ENCODE measurements at places on chromosomes 4 and X.

DNA sequence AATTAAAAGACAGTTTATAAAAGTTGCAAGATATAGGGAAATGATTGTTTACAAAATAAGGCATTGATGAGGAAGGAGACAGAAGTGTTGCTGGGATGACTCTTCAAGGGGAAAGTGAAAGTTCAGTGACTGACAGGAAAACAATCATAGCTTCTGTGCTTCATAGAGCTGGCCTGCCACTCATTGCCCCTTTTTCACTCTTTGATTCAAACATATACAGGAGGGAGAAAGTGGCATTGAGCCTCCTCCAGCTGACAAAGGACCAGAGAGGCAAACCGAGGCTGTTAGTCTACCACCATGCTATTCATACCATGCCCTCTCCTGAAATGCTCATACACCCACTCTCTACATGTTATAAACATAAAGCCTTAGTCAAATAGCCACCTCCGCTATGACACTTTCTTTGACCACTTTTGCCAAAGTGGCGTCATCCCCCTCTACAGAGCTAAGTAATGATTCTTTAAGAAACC, 79.2 kb upstream of the ATOH1 start:
- DNase-seq: no peak

GRCh38 chr4:156992943-156993342, 21.3 kb upstream of the PDGFC start:
- no peak for DNase-seq

GRCh38 chr4:117900832-117901231, 133.5 kb upstream of the NDST3 start:
- DNase-seq: no peak

DNA sequence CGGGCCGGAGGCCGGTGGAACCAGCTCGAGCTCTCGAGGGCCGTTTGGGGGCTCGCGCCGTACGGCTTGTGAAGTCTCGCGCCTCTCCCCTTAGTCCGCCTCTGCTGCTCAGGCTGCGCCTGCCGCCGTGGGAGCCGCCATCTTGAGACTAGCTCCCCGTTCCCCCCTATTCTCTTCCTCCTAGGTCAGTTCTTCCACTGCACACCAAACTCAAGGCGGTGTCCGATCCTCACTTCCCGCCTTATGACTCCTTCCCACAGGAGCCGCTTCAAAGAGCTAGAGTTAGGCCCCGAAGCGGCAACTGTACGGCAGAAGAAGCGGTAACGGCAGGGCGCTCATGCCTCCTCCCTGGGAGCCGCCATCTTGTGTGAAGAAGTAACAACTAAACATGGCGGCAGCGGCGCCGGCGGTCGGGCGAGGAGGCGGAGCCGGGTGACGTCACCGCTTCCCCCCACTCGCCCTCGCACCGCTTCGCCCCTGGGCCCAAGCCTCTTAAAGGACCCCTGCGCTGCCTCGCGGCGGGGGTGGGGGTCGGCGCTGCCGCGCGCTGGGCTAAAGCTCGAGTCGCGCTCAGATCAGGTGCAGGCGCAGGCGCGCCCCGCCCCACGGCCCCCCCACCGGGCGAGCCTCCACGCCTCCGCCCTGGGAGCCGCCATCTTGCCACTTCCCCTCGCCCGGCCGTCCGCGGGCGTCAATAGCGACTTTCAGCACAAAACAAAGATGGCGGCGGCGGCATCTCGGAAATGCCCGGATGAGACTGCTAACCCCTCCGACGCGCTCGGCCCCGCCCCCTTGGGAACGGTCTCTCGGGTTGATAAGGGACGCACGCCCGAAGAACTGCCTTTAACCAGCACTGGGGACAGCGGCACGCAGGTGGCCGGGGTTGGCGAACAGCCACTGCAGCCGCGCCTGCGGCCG, at the start of gene HCFC1:
Gene HCFC1 (minus strand): TSS at position 369 of the 918 bp plus-strand sequence. CDS start 978 bp downstream, outside the sequence.
- peak; percentile 88 for DNase-seq

GRCh38 chr4:17182888-17183287, 284.4 kb upstream of the LDB2 start:
- DNase-seq: no peak

- no peak for DNase-seq
These were observed 510.4 kb downstream of the MID1IP1 start for GRCh38 chrX:39311646-39312045.

DNA sequence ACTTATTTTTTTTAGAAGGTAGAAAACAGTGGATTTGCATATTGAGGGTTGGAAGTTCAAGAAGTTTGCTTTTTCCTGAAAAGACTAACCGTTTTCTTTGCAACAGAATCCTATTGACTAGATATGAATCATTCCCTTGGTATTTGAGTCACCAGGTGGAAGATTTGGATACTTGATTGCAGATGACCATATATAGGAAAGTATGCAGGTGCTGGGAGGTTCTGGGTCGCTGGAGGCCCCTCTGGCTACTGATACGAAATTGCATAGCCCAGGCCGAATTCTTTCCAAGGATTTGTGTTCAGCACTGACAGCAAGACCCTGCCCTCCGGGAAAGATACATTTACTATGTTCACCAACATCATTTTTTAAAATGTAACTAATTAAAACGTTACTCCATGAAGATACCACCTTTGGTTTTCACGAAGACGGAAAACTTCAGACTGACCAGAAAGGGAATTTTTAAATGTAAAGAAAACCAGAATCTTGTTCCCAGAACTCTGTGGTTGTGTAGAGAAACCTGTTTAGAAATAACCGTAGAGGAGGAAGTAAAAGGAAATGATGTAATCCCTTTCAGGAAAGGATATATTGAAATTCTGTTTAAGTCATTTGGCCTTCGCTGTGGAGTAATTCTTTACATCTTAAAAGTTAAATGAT, 946 bp downstream of the ANXA3 start:
- DNase-seq: no peak

- DNase-seq: no peak
These were observed 41.6 kb downstream of the EVC start for GRCh38 chr4:5752376-5753184.

GRCh38 chr4:3062471-3062870, 11.9 kb downstream of the HTT-AS start:
- no peak for DNase-seq

DNA sequence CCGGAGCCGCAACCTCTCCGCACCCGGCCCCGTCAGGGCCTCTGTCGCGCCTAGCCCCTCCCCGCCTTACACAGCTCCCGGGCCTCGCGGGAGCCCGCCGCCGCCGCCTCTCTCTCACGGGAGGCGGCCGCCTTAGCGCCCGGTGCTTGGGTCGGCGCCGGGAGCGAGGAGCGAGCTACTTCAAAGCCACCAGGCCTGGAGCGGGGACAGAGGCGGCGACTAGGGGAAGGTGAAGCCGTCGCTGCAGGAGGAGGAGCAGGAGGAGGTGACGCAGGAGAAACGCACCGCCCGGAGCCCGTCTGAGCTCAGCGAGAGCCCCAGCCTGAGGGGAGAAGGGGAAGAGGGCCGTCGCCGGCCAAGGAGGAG, 250 bp downstream of the USP9X start:
- peak; percentile 53 for DNase-seq

DNA sequence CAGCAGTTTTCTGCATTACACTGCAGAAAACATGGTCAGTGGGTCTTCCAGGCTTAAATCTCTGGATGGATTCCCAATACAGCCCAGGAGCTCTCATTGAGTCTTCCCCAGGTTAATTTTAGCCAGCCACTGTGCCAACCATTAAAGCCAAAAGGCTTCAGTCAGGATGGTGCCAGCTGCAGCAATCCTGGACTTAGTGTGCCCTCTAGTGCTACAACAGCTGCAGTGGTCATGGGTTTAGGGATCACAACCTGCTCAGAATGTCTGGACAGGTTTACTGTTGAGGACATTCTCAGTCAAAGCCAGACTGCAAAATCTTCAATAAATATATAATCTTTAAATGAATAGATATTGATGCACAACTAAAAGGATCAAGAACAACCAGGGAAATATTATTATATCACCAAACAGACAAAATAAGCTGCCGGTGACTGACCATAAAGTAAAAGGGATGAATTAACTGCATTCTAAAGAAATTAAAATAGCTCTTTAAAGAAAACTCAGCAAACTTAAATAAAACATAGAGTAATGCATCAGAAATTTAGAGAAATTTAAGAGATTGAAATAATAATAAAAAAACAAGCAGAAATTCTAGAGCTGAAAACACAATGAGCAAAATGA, 639.9 kb downstream of the SPOCK3 start:
- no peak for DNase-seq

- DNase-seq: no peak
These were observed 22.7 kb upstream of the LEF1 start for GRCh38 chr4:108191269-108191914.

- no peak for DNase-seq
These were observed 17.2 kb upstream of the HPGDS start for GRCh38 chr4:94359838-94360237.

DNA sequence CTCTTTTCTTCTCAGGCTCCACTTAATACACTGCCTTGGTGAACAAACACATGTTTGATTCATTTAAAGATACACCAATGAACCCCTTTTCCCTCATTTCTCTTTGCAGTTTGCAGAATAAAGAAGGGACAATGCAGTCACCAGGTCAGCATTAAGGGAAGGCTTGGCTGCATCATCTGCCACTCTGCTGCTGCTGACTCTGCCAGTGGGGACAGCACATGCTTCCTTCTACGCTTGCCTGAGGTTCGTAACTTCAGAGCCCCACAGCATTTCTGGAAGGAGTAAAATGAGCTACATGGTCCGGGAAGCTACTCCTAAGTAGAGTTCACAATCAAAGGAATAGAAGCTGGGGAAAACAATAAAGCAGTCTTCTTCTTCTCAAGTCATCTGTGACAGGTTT, 178.9 kb upstream of the GATB start:
- DNase-seq: no peak

GRCh38 chrX:56066016-56066415, 166.1 kb upstream of the KLF8 start:
- no peak for DNase-seq

DNA sequence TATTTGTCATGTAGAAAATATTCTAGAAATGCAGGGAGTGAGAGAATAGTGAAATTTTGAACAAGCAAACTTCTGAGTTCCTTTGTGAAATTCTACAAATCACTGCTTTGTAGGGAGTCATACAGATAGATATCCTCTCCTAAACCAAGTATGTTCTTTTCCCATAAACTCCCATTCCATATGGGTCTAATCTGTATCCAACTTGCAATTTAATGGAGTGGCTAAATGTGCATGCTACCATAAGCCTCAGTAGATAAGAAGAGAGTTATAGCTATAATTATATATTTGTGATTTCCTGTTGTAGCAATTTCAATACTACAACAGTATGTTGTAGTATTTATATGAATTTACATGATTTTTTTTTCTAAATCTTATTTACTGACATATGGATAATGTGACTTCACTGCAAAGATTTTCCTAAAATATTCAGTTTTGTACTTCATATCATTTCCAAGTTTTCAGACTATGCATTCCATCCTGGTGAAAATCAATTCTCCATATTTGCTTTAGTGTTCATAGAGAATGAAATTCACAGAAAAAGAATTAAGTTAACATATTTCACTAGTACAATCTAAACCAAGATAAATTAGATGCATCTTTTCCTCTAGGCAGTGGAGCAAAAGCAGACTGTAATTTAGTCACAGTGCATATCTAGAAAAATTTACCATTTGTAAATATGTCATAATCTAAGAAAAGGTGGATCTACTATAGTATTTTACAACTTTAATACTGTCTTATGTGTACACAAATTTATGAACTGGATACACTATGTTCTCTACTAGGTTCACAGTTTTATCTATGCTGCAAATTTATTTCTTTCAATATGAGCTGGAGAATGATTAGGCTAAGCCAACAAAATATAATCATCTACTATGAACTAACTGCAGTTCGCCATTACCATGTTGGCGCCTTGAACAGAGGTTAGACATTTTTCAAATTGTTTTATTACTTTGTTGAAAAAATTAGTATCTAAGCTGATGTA, 372.9 kb upstream of the NDST3 start:
- no peak for DNase-seq

GRCh38 chr4:173039617-173040577, 128.7 kb upstream of the GALNT7 start:
- no peak for DNase-seq

- no peak for DNase-seq
These were observed 34.1 kb downstream of the TNIP2 start for GRCh38 chr4:2722033-2722432.

GRCh38 chr4:102317459-102317858, 27.8 kb downstream of the SLC39A8 start:
- DNase-seq: no peak

DNA sequence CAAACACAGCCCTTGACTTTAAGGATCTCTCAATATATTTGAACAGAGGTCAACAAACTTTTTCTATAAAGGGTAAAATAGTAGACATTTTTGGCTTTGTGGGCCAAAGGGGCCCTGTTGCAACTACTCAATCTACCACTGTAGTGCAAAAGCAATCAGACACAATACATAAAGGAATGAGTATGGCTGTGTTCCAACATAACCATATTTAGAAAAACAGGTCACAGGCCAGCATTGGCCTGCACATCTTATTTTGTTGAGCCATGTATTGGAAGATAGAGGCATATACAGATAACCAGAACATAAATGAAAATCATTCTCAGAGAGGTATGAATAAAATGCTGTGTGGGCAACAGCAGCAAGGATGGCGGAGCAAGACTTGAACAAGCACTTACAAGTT, 49.8 kb downstream of the MID1 start:
- DNase-seq: no peak

- no peak for DNase-seq
These were observed 76.3 kb upstream of the STIM2 start for GRCh38 chr4:26784207-26784865.

DNA sequence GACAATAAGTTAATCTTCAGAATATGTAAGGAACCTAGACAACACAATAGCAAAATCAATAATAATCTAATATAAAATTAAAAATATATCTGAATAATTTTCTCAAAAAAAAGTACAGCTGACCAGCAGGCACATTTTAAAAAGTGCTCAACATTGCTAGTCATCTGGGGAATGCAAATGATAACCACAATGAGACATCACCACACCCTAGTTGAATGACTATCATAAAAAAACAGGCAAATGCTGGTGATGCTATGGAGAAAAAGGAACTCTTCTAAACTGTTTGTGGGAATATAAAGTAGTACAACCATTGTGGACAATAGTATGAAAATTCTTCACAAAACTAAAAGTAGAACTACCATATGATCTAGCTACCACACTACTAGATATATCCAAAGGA, 956.9 kb upstream of the NDST4 start:
- DNase-seq: no peak

- no peak for DNase-seq
These were observed 28.0 kb downstream of the PDHA2 start for GRCh38 chr4:95867919-95868318.

GRCh38 chr4:105225500-105225899, 78.8 kb downstream of the TET2 start:
- DNase-seq: no peak

DNA sequence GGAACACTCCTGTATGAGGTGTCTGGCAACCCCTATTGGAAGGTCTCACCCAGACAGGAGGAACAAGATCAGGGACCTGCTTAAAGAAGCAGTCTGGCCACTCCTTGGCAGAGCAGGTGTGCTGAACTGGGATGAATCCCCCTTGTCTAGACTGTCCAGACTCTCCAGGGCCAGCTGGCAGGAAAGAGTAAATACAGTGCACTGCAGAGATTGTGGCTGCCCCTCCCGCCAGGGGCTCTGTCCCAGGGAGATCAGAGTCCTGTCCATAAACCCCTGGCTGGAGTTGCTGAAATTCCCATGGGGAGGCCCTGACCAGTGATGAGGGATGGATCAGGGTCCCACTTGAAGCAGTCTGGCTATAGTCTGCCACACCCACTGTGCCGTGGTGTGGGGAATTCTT, 17.7 kb downstream of the STPG2 start:
- no peak for DNase-seq

Measured in stimulated activated CD4-positive, alpha-beta T cell treated with anti-CD3 and anti-CD28 coated beads, Interleukin-2, amount 100 ng/mL, for 24 hours (primary cell).